Activated CD8-positive, alpha-beta T cell treated with anti-CD3 and anti-CD28 coated beads for 36 hours (primary cell): ENCODE measurements at places on chromosomes 1 and 21. TPM values are rescaled to one million over a fixed set of nuclear protein-coding genes. Genes with fewer than 3 reads are reported as not detected.

GRCh38 chr1:156067262-156067661, 6.3 kb downstream of the RAB25 start:
- DNase-seq, result no peak
- no peaks in the 10 kb centered on the region for H3K27me3 ChIP-seq
- H3K36me3 ChIP-seq, result no peaks in the 10 kb centered on the region
- H3K4me1 ChIP-seq, result peaks cover 16% of the 10 kb centered on the region
- H3K27ac ChIP-seq, result no peak overlapping the region

DNA sequence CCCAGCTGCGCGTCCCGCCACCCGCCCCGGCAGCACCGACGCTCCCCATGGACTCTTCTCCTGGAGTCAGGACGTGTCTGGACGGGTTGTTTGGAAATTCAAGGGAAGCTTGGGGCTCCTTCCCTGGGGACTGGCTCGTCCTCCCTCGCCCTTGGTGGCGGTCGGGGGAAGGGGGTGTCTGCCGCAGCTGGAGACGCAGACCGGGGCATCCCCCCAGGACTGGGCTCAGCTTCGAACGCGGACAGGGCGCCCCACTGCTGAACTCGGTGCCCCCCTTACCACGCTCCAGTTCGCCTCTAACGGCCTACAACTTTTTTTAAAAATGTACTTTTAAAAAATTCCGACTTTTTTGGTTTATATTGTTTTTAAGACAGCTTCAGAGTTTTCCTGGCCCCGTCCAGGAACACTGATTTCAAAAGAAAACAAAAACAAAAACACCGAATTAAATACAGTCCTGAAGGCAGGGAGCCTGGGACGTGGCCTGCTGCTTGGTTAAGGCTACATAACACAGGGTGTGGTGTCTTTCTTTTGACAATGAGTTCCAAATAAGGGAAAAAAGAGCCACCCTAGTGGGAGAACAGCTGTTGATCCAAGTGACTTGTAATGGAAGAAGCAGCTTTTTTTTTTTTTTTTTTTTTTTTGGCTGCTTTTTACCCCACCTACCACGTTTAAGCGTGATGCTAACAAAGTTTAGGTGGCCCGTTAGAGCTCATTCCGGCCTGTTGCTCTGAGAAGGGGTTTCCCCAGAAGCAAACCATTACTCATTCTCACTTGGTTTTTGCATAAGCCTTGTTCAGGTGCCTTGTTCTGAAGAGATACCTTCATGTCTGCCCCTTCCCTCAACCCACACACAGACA, 862 bp upstream of the DIPK1A start:
- no peak overlapping the region for H3K4me3 ChIP-seq
- H3K4me1 ChIP-seq, result peaks cover 21% of the 10 kb centered on the region
- peak; percentile 78 for DNase-seq

DNA sequence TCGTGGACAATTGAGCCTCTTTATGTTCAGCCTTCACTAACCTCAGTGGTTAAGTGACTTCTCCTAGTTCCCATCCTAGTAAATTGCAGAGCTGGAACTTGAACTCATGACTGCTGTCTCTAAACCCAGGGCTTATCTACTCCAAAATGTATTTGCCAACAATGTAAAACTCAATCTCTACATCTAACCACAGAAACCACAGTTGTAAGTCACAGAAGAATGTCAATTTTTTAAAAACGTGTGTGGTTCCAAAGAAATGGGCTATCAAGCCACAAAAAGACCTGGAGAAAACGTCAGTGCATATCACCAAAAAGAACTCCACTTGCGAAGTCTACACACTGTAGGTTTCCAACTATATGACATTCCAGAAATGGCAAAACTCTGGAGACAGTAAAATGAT, 172.6 kb upstream of the HMCN1 start:
- H3K4me3 ChIP-seq, result peak overlapping the region; percentile 15
- H3K4me1 ChIP-seq, result peaks cover 50% of the 10 kb centered on the region
- H3K27me3 ChIP-seq, result no peaks in the 10 kb centered on the region
- peak; percentile 12 for DNase-seq

DNA sequence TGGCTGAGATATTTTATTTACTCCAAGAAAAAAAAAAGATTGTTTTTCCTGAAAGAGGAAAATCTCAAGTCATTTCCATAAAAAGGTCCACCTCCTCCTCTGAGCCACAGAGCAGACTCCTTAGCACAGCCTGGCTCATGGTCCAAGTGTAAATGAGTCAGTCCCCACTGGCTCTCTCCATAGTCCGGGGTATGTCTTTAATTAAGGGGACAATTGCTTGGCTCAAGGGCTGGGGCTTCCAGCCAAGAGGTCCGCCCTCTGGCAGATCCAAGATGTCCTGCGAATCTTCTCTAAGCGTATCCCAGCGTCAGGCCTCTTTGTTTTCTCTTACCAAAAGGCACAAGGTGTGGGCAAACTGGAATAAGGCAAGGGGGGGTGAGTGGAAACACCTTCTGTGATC, 33.3 kb downstream of the FOXD2 start:
- no peak overlapping the region for H3K4me3 ChIP-seq
- H3K27me3 ChIP-seq, result peaks cover 17% of the 10 kb centered on the region
- no peak for DNase-seq
- H3K36me3 ChIP-seq, result no peaks in the 10 kb centered on the region
- no peak overlapping the region for H3K27ac ChIP-seq
- H3K4me1 ChIP-seq, result no peaks in the 10 kb centered on the region

GRCh38 chr1:228804640-228805413, 69.5 kb downstream of the RHOU start:
- H3K27ac ChIP-seq, result peak overlapping the region; percentile 94
- DNase-seq, result peak; percentile 82
- H3K27me3 ChIP-seq, result no peaks in the 10 kb centered on the region

GRCh38 chr1:204443871-204444581, 32.4 kb upstream of the PPP1R15B start:
- H3K27me3 ChIP-seq, result no peaks in the 10 kb centered on the region
- peaks cover 13% of the 10 kb centered on the region for H3K4me1 ChIP-seq
- no peak overlapping the region for H3K4me3 ChIP-seq
- no peak for DNase-seq
- peak overlapping the region; percentile 60 for H3K27ac ChIP-seq
- peaks cover 32% of the 10 kb centered on the region for H3K36me3 ChIP-seq

DNA sequence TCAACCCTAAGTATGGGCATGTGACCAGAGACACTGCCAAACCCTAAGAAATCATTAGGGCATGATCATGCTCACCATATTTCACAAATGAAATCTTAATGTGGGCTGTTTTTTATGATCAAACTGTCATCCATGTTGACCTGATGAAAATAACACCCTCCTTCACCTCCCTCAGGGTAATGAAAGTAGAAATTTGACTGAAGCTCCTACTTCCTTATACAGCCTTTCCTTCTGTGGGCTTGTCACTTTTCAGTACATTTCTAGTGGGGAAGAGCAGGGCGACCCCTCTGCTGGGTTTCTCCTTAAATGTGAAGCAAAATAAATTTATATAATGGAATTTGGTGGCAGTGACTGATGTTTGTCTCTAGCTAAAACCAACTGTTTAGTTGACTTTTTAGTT, 25.9 kb downstream of the IVNS1ABP start:
- H3K4me1 ChIP-seq, result peaks cover 17% of the 10 kb centered on the region
- no peaks in the 10 kb centered on the region for H3K27me3 ChIP-seq
- no peak for DNase-seq
- H3K27ac ChIP-seq, result no peak overlapping the region
- H3K36me3 ChIP-seq, result peaks cover 35% of the 10 kb centered on the region

DNA sequence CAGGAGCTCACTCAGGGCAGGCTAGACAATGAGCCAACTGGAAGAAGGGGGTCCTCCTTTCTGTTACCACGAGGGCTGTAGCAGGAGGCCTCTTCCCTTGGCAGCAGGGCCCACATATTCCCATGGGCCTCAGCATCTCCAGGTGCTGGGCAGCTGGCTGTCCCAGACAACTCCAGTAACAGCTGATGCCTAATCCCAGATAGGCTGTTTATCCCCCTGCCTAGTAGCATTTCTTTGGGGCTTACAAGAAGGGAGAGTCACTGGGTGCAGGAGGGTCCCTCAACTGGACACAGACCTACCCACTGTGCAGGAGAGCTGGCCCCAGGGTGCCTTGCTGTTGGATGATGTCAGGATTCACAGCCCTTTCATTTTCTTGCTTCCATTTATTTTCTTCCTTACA, 278.2 kb downstream of the DSCAM start:
- DNase-seq, result no peak
- H3K4me3 ChIP-seq, result no peak overlapping the region
- no peaks in the 10 kb centered on the region for H3K4me1 ChIP-seq
- H3K36me3 ChIP-seq, result no peaks in the 10 kb centered on the region
- H3K27me3 ChIP-seq, result peaks cover 3% of the 10 kb centered on the region
- no peak overlapping the region for H3K27ac ChIP-seq

GRCh38 chr1:174352117-174352516, 95.6 kb upstream of the GPR52 start:
- H3K36me3 ChIP-seq, result peaks cover 11% of the 10 kb centered on the region
- DNase-seq, result no peak
- no peak overlapping the region for H3K4me3 ChIP-seq

- H3K27me3 ChIP-seq, result no peaks in the 10 kb centered on the region
- H3K36me3 ChIP-seq, result no peaks in the 10 kb centered on the region
- no peak overlapping the region for H3K27ac ChIP-seq
- peak; percentile 16 for DNase-seq
- H3K4me1 ChIP-seq, result no peaks in the 10 kb centered on the region
Measured at GRCh38 chr1:176517484-176517883, 54.5 kb downstream of the PAPPA2 start.

GRCh38 chr1:4276238-4276637, 376.2 kb upstream of the C1orf174 start:
- no peaks in the 10 kb centered on the region for H3K4me1 ChIP-seq
- H3K27me3 ChIP-seq, result peaks cover 9% of the 10 kb centered on the region
- no peaks in the 10 kb centered on the region for H3K36me3 ChIP-seq
- DNase-seq, result no peak
- no peak overlapping the region for H3K27ac ChIP-seq

DNA sequence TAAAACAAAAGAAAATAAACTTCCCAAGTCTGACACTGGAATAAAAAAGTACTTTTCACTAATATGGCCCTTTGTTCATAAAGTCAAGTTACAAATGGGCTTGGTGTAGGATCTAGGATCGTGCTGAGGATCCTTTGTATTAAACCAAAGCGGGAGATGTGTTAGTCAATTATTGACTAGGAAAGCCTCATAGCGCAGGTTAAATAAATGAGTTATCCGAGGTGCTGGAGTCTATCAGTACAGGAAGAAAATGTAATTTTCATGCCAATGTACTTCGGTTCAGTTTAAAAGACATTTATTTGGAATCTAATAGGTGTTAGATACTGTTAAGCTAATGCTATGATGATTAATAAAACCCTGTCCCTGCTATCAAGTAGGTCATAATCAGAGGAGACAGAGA, 101.8 kb downstream of the TNR start:
- no peak for DNase-seq
- no peaks in the 10 kb centered on the region for H3K4me1 ChIP-seq
- H3K36me3 ChIP-seq, result no peaks in the 10 kb centered on the region
- H3K27me3 ChIP-seq, result peaks cover 5% of the 10 kb centered on the region
- no peak overlapping the region for H3K4me3 ChIP-seq

DNA sequence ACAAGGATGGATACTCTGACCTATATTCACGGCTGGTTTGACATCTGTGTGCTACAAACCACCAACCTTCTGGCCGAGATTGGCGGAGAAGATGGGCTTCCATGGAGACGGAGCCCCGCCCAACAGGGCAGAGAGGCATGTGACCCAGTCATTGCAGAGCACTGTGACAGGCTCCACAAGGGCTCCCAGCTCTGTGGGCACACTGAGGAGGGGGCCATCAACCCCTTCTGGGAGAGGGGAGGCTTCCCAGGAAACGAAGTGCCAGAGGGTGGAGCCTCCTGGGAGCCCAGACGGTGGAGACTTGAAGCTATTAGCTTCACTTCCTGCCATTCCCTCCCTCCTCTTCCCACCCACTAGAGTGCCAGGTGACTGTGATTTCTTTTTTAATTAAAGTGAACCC, 71.6 kb upstream of the IFFO2 start:
- no peak overlapping the region for H3K4me3 ChIP-seq
- no peaks in the 10 kb centered on the region for H3K36me3 ChIP-seq
- DNase-seq, result no peak
- peaks cover 3% of the 10 kb centered on the region for H3K4me1 ChIP-seq
- no peak overlapping the region for H3K27ac ChIP-seq
- peaks cover 11% of the 10 kb centered on the region for H3K27me3 ChIP-seq

DNA sequence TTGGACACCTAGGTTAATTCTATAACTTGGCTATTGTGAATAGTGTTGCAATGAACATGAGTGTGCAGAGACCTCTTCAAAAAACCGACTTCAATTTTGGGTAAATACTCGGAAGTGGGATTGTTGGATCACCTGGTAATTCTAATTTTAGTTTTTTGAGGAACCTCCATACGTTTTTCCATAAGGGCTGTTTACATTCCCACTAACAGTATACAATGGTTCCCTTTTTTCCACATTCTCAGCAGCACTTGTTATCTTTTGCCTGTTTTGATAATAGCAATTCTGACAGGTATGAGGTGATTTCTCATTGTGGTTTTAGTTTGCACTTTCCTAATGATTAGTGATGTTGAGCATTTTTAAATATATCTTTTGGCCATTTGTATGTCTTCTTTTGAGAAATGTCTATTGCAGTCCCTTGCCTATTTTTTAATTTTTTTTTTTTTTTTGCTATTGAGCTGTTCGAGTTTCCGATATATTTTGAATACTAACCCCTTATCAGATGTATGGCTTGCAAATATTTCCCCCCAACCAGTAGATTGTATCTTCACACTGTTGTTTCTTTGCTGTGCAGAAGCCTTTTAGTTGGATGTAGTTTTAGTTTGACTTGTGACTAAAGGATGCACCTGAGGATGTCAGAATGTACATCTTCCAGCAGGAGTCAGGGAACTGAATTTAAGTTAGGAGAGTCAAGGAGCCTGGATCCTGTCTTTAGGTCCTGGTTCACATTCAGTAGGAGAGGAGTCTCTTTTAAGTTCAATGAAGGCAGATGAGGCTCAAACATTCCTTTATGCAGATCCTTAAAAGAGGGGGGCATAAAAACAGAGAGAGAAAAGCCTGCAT, 120.0 kb downstream of the S1PR1 start:
- peaks cover 14% of the 10 kb centered on the region for H3K4me1 ChIP-seq
- no peaks in the 10 kb centered on the region for H3K27me3 ChIP-seq
- DNase-seq, result no peak

- H3K36me3 ChIP-seq, result peaks cover 95% of the 10 kb centered on the region
- DNase-seq, result no peak
- H3K4me1 ChIP-seq, result peaks cover 79% of the 10 kb centered on the region
- H3K4me3 ChIP-seq, result peak overlapping the region; percentile 88
Measured at GRCh38 chr1:8871539-8871935, 6.9 kb downstream of the ENO1 start.

- peak within 1 kb of the TSS; percentile 35 for H3K4me3 ChIP-seq
- no peaks in the 10 kb centered on the region for H3K36me3 ChIP-seq
- H3K27me3 ChIP-seq, result peaks cover 47% of the 10 kb centered on the region
- H3K27ac ChIP-seq, result no peak within 1 kb of the TSS
- DNase-seq, result no peak
Measured at GRCh38 chr1:156893048-156893953, at the start of gene PEAR1. PEAR1 (plus strand) TSS chr1:156893718; CDS start chr1:156903927, 10,209 bp downstream.

- no peaks in the 10 kb centered on the region for H3K4me1 ChIP-seq
- DNase-seq, result no peak
- no peak overlapping the region for H3K4me3 ChIP-seq
- H3K27ac ChIP-seq, result no peak overlapping the region
- no peaks in the 10 kb centered on the region for H3K36me3 ChIP-seq
- no peaks in the 10 kb centered on the region for H3K27me3 ChIP-seq
Measured at GRCh38 chr21:27158967-27159366, 192.1 kb upstream of the ADAMTS5 start.

C1orf167 gene
- total RNA-seq, result not detected

GBP5 gene
- 163 TPM for total RNA-seq

S100A1 gene
- total RNA-seq, result not detected

S100A12 gene
- total RNA-seq, result not detected

PTPN22 gene
- 56.0 TPM for total RNA-seq

CRYAA gene
- not detected for total RNA-seq

UBXN11 gene
- 26.0 TPM for total RNA-seq

RAB42 gene
- not detected for total RNA-seq

PPCS gene
- total RNA-seq, result 44.1 TPM
